NCI-H2081 treated with DMSO at 0.1 percent for 48 hours (cell line): ENCODE measurements at places on chromosomes 1 and 21.

- no peak for DNase-seq
These were observed 28.1 kb downstream of the ZSCAN20 start for GRCh38 chr1:33500547-33500946.

- no peak for DNase-seq
These were observed 8.1 kb upstream of the ACOT7 start for GRCh38 chr1:6401673-6402072.

- no peak for DNase-seq
These were observed 180.1 kb upstream of the USP25 start for GRCh38 chr21:15549671-15550070.

DNA sequence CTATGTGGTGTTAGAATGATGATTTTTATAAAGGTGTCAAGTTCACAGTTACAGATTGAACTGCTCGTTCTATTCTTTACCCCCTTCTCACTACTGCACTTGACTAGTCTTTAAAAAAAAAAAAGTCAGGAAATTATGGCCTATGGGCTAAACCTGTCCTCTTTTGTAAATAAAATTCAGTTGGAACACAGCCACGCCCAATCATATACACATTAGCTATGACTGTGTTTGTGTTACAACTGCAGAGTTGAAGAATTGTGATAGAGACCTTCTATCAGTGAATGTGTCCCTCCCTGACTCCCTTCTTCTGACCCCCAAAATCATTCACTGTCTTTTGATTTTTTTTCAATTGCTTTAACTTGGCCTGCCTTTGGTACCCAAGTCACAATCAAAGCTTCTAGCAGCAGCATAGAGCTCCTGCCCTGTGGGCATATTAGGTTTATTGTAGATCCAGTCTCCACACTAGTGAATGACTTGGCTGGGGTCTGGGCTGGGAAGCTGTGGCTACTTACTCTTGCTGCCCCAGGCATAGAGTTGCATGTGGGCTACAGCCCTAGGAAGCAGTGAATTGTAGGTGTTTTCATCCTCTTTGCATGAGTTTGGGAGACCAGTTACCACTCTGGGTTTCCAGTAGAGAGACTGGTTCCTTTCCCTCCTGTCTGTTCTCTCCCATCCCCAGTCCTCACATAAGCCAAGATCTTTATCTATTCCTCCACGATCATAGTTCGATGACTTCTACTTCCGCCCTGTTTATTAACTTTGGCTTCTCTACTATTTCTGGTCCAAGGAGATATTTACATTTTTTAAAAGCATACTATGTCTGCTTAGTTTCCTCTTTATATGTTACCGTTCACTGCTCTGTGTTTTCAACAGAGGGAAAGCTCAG, 249.9 kb downstream of the FMN2 start:
- no peak for DNase-seq

DNA sequence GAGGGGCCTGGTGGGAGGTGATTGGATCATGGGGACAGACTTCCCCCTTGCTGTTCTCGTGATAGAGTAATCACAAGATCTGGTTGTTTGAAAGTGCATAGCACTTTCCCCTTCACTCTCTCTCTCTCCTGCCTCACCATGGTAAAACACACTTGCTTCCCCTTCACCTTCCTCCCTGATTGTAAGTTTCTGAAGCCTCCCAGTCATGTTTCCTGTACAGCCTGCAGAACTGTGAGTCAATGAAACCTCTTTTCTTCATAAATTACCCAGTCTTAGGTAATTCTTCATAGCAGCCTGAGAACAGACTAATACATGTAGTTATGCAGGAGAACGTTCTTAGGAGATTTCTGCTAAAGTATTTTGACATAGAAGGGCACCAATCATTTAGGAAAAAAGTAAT, 59.9 kb upstream of the FBXO28 start:
- no peak for DNase-seq

- DNase-seq = no peak
These were observed 6.1 kb upstream of the PSMA5 start for GRCh38 chr1:109432336-109432735.

- DNase-seq = no peak
These were observed 244.0 kb downstream of the DNM3 start for GRCh38 chr1:172085317-172085716.

- no peak for DNase-seq
These were observed 1.3 kb downstream of the CATSPER4 start for GRCh38 chr1:26191739-26192138.

DNA sequence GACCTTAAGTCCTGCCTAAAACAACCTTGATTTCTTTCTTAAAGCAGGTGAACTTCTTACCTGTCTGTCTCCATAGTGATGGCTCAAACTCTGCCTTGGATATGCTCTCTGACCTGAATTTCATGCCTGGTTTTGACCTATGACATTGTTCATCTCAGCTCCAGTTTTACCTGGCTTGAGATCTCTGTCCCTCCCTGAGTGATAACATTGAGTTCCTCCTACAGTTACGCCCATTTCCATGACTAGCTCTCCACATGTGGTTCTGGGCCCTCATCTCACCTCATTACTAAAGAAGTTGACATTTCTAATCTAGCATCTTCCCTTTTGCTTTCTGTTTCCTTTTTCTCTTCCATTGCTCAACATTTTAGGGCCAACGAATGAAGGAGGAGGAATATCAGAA, 233.1 kb downstream of the HHIPL2 start:
- no peak for DNase-seq

GRCh38 chr21:44903050-44903685, 17.5 kb downstream of the ITGB2 start:
- no peak for DNase-seq
